ENCODE measurements at places on chromosomes 12 and 14.

- no peak for DNase-seq
Observed at GRCh38 chr12:66107451-66107915, 23.1 kb downstream of the LLPH start.

DNA sequence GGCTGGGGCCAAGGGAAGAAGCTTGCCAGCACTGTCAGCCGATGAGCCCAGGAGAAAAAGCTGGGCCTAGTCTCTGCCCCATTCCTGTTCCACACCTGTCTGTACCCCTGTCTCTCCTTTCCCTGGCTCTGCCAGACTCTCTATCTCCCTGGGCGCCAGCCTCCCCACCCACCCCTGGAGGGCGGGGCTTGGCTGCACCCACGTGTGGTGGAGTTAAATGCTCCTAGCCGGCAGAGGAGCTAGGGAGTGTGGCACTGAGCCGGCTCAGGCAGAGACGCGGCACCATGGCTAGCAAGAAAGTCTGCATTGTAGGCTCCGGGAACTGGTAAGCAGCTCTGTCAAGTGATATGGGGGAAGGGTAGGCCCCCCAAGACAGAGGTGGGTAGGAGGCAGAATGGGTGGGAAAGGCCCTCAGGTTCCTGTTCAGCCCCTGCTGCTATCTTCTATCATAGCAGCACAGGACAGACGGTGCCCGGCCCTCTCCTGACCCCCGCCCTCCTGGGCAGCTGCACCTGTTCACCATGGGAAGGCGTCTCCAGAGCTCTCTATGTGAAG, at the start of gene GPD1:
Gene GPD1 (plus strand): TSS at position 242 of the 555 bp plus-strand sequence. CDS start 43 bp downstream, at position 285.
- no peak for DNase-seq

- DNase-seq, result peak; percentile 78
Observed at GRCh38 chr12:124861492-124861891, 2.2 kb downstream of the SCARB1 start.

DNA sequence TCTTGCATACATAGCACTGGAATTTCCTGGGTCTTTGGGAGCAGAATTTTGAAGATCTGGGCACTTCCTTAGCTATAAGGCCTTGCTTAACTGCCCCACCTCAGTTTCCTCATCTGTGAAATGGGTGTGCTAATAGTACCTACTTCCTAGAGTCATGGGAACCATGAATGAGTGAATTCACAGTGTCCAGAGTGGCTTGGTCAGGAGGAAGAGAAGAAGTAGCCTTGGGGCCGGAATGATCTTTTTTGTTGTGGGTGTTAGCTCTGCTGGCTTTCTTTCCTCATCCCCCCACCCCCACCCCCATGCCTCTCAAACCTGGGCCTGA, 2.4 kb downstream of the SH2B3 start:
- DNase-seq, result no peak

All from left forelimb (tissue), 1 donor.